ENCODE measurements at places on chromosomes 7 and 10.

DNA sequence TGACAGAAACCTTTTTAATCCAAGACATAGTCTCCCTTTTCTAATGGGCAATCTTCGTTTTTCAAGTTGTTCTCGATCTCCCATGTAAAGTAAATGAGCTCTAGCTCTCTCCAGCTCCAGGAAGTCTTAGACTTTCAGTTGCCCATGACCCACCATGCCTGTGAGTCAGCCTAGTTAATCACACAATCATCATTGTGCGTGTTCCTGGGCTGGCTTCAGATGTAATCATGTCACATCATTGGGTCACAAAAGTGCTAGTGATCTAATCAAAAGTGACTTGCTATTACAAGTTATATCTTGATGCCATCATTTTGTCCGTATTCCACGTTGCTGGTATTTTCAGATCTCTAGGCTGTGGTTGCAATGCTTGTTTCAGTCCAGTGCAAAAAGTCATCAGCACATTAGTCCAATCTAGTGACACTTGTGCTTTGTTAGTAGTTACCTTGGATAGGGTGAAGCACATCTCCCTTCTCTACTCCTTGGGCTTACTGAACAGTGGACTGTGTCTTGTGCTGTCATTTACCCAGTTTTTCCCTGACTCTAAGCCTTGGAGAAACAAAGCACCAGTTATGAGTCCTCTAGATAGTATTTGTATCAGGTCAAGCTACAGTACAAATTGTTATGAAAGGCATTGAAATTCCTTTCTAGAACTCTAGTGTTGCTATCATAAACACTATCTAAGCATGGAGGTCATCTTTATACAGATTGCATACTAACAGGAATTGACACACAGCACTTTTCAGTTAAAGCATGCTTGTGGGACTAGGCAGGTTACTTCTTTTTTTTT is 316.6 kb downstream of the GFRA1 start:
- no peak for DNase-seq

DNA sequence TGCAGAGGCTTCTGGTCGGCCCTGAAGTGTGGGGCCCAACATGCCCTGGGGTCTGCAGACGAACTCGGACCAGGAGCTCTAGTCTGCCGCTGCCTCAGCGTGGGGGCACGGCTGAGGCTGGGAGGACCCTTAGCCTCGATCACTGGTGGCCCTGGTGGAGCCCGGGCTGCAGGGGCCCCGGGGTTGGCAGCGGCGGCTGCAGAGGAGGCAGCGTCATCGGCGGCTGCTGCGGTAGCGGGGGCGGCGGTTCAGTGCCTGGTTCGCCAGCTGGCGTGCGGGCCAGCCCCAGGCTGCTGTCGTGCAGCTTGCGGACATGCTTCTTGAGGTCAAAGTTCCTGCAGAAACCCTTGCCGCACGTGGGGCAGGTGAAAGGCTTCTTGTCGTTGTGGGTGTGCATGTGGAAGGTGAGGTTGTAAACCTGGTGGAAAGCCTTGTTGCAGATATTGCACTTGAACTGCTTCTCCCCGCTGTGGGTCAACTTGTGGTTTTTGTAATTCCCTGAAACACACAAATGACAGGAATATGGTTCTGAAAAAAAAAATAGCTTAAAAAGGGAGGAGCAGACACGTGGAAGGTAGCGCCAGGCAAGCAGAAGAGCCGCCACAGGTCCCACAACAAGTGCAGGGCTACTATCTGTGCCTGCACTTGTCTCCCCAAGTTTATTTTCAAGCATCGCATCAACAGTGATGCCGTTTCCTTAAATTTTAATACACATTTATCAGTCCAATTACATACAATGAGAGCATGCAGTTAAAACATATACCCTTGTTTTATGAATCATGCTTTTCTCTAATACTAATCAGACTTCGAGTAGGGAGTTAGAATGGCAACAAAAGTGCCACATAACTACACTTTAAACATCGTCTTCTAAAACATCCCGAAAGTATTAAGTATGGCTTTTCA is 2.4 kb downstream of the FEZF1 start:
- DNase-seq = no peak

DNA sequence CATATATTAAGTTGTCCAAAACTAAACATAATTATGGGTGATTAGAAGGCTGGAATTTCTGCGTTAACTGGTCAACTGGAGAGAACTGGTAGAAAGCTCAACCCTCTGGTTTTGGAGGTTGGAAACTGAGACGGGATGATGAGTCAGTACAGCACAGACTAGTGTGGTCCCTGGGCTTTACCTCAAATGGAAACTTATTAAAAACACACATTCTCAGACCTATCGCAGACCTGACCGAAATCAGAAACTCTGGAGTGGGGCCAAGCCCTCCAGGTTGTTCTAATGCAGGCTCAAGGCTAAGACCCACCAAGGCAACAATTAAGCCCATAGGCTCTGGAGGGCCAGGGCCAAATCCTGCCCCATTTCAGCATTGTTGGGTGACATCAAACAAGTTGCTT is 136.9 kb downstream of the KCNMA1 start:
- DNase-seq = no peak

GRCh38 chr7:127536741-127537140 is 48.7 kb downstream of the GCC1 start:
- DNase-seq = no peak

- no peak for DNase-seq
Observed at GRCh38 chr7:70270149-70270548, 671.9 kb downstream of the AUTS2 start.

DNA sequence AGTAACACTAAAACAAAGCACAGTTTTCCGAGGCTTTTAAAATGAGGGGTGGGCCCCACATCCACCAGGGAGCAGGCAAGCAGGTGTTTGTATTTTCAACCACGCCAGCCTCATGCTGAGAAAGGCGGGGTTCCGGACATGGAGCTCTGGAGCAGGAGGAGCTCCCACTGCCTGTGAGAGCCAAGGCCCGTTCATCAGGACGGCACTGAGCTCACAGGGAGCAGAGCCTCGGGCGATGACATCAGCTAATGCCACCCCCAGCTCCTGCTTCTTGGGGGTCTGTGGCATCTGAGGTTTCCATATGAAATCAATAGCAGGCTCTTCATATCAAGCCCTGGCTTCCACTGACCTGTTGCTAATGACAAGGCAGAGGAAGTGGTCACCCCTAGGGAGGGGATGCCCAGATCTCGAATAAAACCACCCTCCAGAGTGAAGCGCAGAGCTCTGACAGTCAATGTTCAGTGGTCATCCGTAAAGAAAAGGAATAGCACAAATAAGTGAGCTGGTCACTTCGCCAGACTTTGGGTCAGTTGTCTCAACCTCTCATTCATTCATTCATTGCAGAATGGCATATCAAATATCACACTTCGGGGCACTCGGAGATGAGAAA is 89.1 kb downstream of the TNS3 start:
- DNase-seq = no peak

DNA sequence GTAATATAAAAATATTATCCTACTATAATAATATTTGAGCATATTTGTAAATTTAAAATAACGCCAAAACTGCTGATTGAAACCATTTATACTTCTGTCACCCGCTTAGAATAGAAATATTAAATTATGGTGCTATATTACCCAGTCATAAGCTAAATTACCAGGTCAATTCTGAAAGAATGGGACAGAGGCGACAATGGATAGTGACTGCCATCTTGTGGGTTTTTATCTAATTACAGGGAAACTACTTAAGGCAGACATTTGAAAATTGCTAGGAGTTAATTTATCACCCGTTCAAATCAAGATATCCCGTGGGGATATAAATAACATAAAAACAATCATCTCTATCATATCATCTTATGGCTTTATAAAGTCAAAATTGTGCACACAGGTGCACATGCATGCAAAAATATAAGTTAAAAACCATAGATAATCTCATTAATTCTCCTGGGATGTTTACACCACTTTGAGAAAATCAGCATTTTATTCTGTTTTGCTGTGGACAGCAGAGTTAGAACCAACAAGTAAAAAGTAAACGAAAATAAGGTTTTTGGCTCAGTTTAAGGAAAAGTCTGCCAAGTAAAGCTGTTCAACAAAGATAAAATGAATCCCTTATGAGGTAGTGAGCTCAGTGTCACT is 41.3 kb upstream of the HPSE2 start:
- DNase-seq = no peak

GRCh38 chr10:74164716-74165529 is 13.9 kb downstream of the ADK start:
- DNase-seq = no peak

- peak; percentile 27 for DNase-seq
Observed at GRCh38 chr10:98041352-98042043, 11.1 kb upstream of the CRTAC1 start.

- DNase-seq = no peak
Observed at GRCh38 chr10:102675011-102675665, 30.9 kb downstream of the TRIM8 start.

All from activated naive CD4-positive, alpha-beta T cell treated with anti-CD3 and anti-CD28 coated beads, Interleukin-2, amount 50 U/mL, for 16 hours (primary cell).